Placental pericyte (primary cell): ENCODE measurements at places on chromosomes 13 and 19. TPM values are rescaled to one million over a fixed set of nuclear protein-coding genes. Genes with fewer than 3 reads are reported as not detected.

LRP3 gene
- total RNA-seq, result 19.5 and 26.9 TPM in 2 replicates

FCAR gene
- total RNA-seq, result not detected in 2 replicates

OBI1 gene
- total RNA-seq, result 7.7 and 17.5 TPM in 2 replicates

RAB4B gene
- 11.7 and 19.9 TPM in 2 replicates for total RNA-seq

MADCAM1 gene
- total RNA-seq, result 0.22 TPM in 1 of 2 replicates, not detected in the other

GPR18 gene
- total RNA-seq, result not detected in 2 replicates

SHC2 gene
- 0.29 and 3.5 TPM in 2 replicates for total RNA-seq

NXNL1 gene
- total RNA-seq, result not detected in 2 replicates

ZNF784 gene
- total RNA-seq, result 4.9 and 7.0 TPM in 2 replicates

SLC25A30 gene
- total RNA-seq, result 7.9 and 11.2 TPM in 2 replicates

OVOL3 gene
- not detected in 2 replicates for total RNA-seq

VSTM2B gene
- total RNA-seq, result not detected in 2 replicates

CLEC11A gene
- total RNA-seq, result 1.8 and 11.5 TPM in 2 replicates

IQCN gene
- total RNA-seq, result 0.57 and 1.1 TPM in 2 replicates

BRME1 gene
- total RNA-seq, result 0.43 and 0.44 TPM in 2 replicates

CLEC17A gene
- total RNA-seq, result 0.14 TPM in 1 of 2 replicates, not detected in the other

SPTBN4 gene
- total RNA-seq, result 0.14 and 0.66 TPM in 2 replicates

COL4A2 gene
- 506 and 781 TPM in 2 replicates for total RNA-seq

ZNF536 gene
- not detected in 2 replicates for total RNA-seq

SIGLEC11 gene
- total RNA-seq, result under 0.01 TPM in 1 of 2 replicates, not detected in the other

IFNL1 gene
- not detected in 2 replicates for total RNA-seq

FUT6 gene
- not detected in 2 replicates for total RNA-seq

ZNF223 gene
- total RNA-seq, result 4.2 and 6.8 TPM in 2 replicates

LIM2 gene
- total RNA-seq, result not detected in 2 replicates

SCGB2B2 gene
- under 0.01 and 0.22 TPM in 2 replicates for total RNA-seq

CKM gene
- not detected in 2 replicates for total RNA-seq

ZNF17 gene
- 8.3 and 14.0 TPM in 2 replicates for total RNA-seq

CEBPA gene
- 0.14 and 0.66 TPM in 2 replicates for total RNA-seq

FPR1 gene
- total RNA-seq, result 0.44 and 0.86 TPM in 2 replicates

PEG3 gene
- total RNA-seq, result 0.14 and 0.44 TPM in 2 replicates

VAV1 gene
- not detected in 2 replicates for total RNA-seq

IGFL3 gene
- not detected in 2 replicates for total RNA-seq

SMIM24 gene
- total RNA-seq, result not detected in 2 replicates

RFXAP gene
- total RNA-seq, result 1.5 and 2.3 TPM in 2 replicates

CPAMD8 gene
- 0.57 and 2.4 TPM in 2 replicates for total RNA-seq

ZNF135 gene
- 2.7 and 3.9 TPM in 2 replicates for total RNA-seq

NLRP9 gene
- total RNA-seq, result not detected in 2 replicates

FNDC3A gene
- 67.6 and 92.9 TPM in 2 replicates for total RNA-seq

PDE4C gene
- 0.29 and 1.3 TPM in 2 replicates for total RNA-seq

SGCG gene
- total RNA-seq, result 2.1 and 3.3 TPM in 2 replicates

KCNC3 gene
- total RNA-seq, result not detected in 2 replicates

GJB6 gene
- total RNA-seq, result not detected in 2 replicates

ZNF99 gene
- not detected in 2 replicates for total RNA-seq

CEACAM7 gene
- total RNA-seq, result not detected in 2 replicates

GMIP gene
- 5.9 and 10.7 TPM in 2 replicates for total RNA-seq

SIGLEC12 gene
- not detected in 2 replicates for total RNA-seq

SOHLH2 gene
- 0.22 and 0.72 TPM in 2 replicates for total RNA-seq

TDRD12 gene
- total RNA-seq, result 0.14 and 0.22 TPM in 2 replicates

ADPRHL1 gene
- total RNA-seq, result 3.3 and 9.2 TPM in 2 replicates

ACP5 gene
- 10.3 and 12.7 TPM in 2 replicates for total RNA-seq
